Brain microvascular endothelial cell (primary cell): ENCODE measurements at places on chromosomes 12 and 14.

- no peak for DNase-seq
Observed at GRCh38 chr12:131432532-131433260, 278.2 kb upstream of the SFSWAP start.

GRCh38 chr12:18250313-18250916 is 10.9 kb upstream of the PIK3C2G start:
- peak; percentile 51 for DNase-seq

GRCh38 chr12:120920178-120920577 is 16.0 kb upstream of the SPPL3 start:
- DNase-seq, result no peak

- peak; percentile 60 for DNase-seq
Observed at GRCh38 chr12:121499929-121500793, 80.7 kb downstream of the KDM2B start.

DNA sequence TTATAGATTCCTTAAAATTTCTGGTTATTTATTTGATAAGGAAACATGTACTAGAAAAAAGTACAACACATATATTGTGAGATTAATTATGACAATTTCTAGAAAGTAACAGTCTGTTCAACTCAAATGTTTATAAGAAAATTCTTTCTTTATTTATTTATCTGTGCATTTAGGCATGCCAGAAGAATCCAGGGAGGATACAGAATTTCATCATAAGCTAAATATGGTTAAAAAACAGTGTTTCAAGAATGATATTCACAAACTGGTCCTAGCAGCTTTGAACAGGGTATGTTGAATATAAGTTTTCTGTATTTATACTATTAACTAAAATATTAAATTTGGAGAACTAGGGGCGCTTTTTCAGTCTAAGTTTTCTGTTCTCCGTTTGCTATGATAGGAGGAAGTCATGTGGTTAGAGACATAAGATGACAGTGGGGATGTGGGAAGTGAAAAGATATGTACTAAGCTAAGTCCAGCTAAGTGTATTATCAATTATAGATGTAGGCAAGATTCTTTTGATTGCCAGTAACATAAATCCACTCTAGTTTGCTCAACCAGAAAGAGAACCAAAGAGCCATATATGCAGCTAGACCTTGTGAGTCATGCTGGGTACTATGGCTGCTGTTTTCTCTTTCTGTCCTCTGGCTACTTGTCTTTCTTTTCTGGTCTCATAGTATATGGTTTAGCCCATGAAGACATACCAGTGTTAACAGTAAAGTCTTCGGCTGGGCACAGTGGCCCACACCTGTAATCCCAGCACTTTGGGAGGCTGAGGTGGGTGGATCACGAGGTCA is 39.0 kb downstream of the LRRK2 start:
- no peak for DNase-seq

GRCh38 chr12:99670635-99671034 is 23.1 kb downstream of the GARIN6 start:
- DNase-seq, result no peak

DNA sequence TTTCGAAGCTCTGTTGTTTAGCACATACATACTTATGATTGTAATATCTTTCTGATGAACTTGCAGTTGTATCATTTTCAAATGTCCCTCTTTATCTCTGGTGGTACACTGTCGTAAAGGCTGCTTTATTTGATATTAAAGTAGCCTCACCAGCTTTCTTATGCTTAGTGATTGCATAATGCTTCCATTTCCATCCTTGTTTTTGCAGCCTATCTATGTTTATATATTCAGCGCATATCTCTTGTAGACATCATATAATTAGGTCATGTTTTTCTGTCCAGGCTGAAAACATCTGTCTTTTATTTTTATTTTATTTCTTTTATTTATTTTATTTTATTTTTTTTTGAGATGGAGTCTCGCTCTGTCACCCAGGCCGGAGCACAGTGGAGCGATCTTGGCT is 34.6 kb downstream of the ACAD10 start:
- no peak for DNase-seq
